ENCODE measurements at places on chromosomes 2 and 18. TPM values are rescaled to one million over a fixed set of nuclear protein-coding genes. Genes with fewer than 3 reads are reported as not detected.

- H3K36me3 ChIP-seq, result no peaks in the 10 kb centered on the region
- DNase-seq, result no peak
- no peak overlapping the region for H3K4me3 ChIP-seq
- peak overlapping the region; percentile 94 for H3K27ac ChIP-seq
- H3K27me3 ChIP-seq, result no peaks in the 10 kb centered on the region
Observed at GRCh38 chr2:26723991-26724750, 31.6 kb downstream of the KCNK3 start.

- no peak for DNase-seq
- peaks cover 30% of the 10 kb centered on the region for H3K4me1 ChIP-seq
Observed at GRCh38 chr2:182299632-182300031, 127.2 kb downstream of the PDE1A start.

The RNF144A gene
- total RNA-seq, result 9.5 TPM

- H3K4me1 ChIP-seq, result no peaks in the 10 kb centered on the region
- no peak overlapping the region for H3K4me3 ChIP-seq
- DNase-seq, result no peak
- H3K27ac ChIP-seq, result no peak overlapping the region
- no peaks in the 10 kb centered on the region for H3K27me3 ChIP-seq
- no peaks in the 10 kb centered on the region for H3K36me3 ChIP-seq
Observed at GRCh38 chr2:14219306-14219705, 413.2 kb upstream of the LRATD1 start.

DNA sequence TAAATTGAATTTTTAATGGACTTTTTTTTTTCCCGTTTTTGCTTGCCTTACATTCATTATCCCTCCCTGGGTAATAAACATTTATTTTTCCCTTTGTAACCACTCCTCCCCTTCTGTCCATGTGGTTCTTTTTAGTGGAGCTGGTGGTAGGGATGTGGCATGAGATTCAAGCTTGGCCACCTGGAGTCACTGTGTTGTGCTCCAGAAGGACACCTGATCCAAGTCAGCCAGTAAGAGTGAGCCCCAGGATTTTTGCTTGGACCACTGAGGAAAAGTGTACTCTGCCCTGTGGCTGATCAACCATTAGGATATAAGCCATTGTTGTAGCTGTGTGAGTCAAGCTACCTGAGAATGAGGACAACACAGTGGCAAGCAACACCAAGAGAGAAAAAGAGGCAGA lies 11.1 kb upstream of the ACTR3 start:
- peaks cover 19% of the 10 kb centered on the region for H3K4me1 ChIP-seq
- no peak overlapping the region for H3K4me3 ChIP-seq
- no peaks in the 10 kb centered on the region for H3K27me3 ChIP-seq
- no peak for DNase-seq

The MOB4 gene
- 32.8 TPM for total RNA-seq

GRCh38 chr2:167404627-167405284 lies 516.5 kb downstream of the XIRP2 start:
- H3K36me3 ChIP-seq, result peaks cover 1% of the 10 kb centered on the region
- H3K4me1 ChIP-seq, result peaks cover 16% of the 10 kb centered on the region

DNA sequence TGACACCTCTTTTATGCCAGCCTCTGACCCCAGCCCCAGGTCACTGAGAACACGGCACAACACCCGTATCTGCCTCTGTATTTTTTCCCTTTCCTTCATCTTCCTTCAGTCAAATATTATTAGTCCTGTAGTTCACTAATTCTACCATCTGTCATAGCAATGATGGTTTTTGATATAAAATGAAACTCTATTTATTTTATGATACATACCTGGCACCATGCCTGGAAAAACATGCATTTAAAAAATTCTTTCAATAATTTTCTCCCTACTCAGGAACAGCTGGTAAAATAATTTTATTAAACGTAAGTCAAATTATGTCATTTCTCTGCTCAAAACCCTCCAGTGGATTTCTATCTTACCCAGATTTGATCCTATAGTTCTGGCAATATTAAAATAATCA lies 224.7 kb downstream of the CDH7 start:
- no peaks in the 10 kb centered on the region for H3K36me3 ChIP-seq
- no peaks in the 10 kb centered on the region for H3K27me3 ChIP-seq
- H3K27ac ChIP-seq, result peak overlapping the region; percentile 46
- peaks cover 16% of the 10 kb centered on the region for H3K4me1 ChIP-seq
- DNase-seq, result no peak

The ANO7 gene
- total RNA-seq, result 1.5 TPM

- no peak for DNase-seq
- H3K27me3 ChIP-seq, result no peaks in the 10 kb centered on the region
- H3K4me1 ChIP-seq, result peaks cover 78% of the 10 kb centered on the region
- H3K27ac ChIP-seq, result no peak overlapping the region
- no peak overlapping the region for H3K4me3 ChIP-seq
Observed at GRCh38 chr18:58848685-58849084, 16.0 kb upstream of the ZNF532 start.

- no peak overlapping the region for H3K27ac ChIP-seq
- H3K4me3 ChIP-seq, result no peak overlapping the region
- no peaks in the 10 kb centered on the region for H3K27me3 ChIP-seq
- peaks cover 25% of the 10 kb centered on the region for H3K4me1 ChIP-seq
- no peak for DNase-seq
Observed at GRCh38 chr2:41923156-41923786, 124.5 kb upstream of the PKDCC start.

The RAD51AP2 gene
- total RNA-seq, result not detected

DNA sequence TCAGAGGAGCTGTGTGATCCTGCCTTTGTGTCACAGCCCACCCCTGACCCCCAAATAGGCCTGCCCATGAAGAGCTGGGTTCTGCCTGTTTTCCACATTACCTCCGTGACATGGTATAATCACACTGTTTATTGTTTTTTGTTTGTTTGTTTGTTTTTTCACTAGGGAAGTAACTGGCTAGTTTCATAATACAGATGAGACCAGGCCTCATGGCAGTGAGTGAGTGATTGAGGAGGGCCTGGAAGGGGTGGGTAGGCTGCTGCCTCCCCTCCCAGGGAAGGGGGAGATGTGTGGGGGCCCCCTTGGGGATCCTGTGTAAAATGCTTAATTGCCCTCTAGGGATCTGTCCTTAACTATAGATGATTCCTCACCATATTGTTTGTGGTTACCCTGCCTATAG lies 190.5 kb downstream of the LDLRAD4 start:
- H3K27me3 ChIP-seq, result no peaks in the 10 kb centered on the region
- H3K36me3 ChIP-seq, result peaks cover 33% of the 10 kb centered on the region
- peaks cover 2% of the 10 kb centered on the region for H3K4me1 ChIP-seq
- DNase-seq, result no peak

DNA sequence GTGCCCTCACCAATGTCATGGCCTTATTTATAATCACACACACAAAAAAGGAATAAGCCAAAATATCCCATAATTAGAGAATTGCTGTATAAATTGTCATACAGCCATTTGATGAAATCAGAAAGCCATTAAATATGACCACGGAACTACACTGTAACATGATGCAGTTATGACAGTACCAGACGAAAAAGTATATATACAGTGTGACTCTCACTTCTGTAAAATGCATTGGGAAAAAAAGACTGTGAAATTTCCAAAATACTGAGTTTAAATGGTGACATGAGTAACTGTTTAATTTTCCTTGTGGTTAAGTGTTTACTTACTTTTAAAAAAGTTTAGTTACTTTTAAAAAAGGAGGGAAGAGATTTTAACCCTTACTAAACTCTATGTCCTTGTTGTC lies 25.4 kb downstream of the UXS1 start:
- no peak for DNase-seq
- no peak overlapping the region for H3K27ac ChIP-seq
- H3K4me3 ChIP-seq, result no peak overlapping the region
- H3K36me3 ChIP-seq, result no peaks in the 10 kb centered on the region

- peaks cover 10% of the 10 kb centered on the region for H3K36me3 ChIP-seq
- peaks cover 42% of the 10 kb centered on the region for H3K4me1 ChIP-seq
- H3K4me3 ChIP-seq, result no peak overlapping the region
- H3K27me3 ChIP-seq, result no peaks in the 10 kb centered on the region
- H3K27ac ChIP-seq, result no peak overlapping the region
Observed at GRCh38 chr2:230796280-230796862, 68.4 kb upstream of the ITM2C start.

- H3K4me3 ChIP-seq, result no peak overlapping the region
- H3K4me1 ChIP-seq, result peaks cover 36% of the 10 kb centered on the region
- H3K27me3 ChIP-seq, result no peaks in the 10 kb centered on the region
- DNase-seq, result no peak
- no peak overlapping the region for H3K27ac ChIP-seq
Observed at GRCh38 chr2:8753609-8754008, 71.8 kb downstream of the ID2 start.

- no peak overlapping the region for H3K27ac ChIP-seq
- DNase-seq, result no peak
Observed at GRCh38 chr2:4533806-4534205, 830.4 kb downstream of the DCDC2C start.

DNA sequence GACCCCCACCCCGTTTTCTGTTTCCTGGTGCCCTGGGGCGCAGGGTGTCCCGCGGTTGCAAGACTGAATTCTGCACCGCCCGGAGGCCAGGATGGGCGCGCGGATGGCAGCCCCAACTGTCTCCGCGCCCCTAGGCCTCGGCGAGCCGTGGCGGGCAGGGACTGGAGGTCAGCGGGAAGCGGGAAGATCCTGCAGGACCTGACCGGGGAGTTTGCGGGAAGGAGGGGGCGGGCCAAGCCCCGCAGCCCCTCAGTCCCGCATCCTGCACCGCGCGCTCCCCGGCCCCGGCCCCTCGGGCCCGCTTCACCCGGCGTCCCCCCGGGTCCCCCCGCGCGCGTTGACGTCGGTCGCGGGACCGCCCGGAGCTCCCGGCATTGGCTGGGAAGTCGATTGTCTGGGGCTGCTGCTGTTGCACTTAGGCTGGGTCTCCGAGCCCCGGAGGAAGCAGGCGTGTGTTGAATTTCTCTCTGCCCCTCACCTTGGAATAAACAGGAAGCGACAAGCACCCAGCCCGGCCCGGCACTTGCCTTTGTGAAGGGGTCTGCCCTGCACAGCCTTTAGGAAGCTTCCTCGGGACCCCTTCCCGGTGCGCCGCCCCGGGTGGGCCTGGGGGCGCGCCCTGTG lies at the start of gene LDLRAD4:
TSS of gene LDLRAD4 (plus strand) at position 393 of the 624 bp plus-strand sequence.
- DNase-seq, result no peak
- peak within 1 kb of the TSS; percentile 96 for H3K27ac ChIP-seq
- H3K4me1 ChIP-seq, result peaks cover 55% of the 10 kb centered on the region
- no peaks in the 10 kb centered on the region for H3K27me3 ChIP-seq

The TCF23 gene
- not detected for total RNA-seq

GRCh38 chr2:20196053-20196656 lies 28.8 kb downstream of the SDC1 start:
- H3K4me1 ChIP-seq, result peaks cover 9% of the 10 kb centered on the region
- H3K4me3 ChIP-seq, result no peak overlapping the region
- DNase-seq, result no peak
- peaks cover 4% of the 10 kb centered on the region for H3K27me3 ChIP-seq
- H3K27ac ChIP-seq, result no peak overlapping the region

The DCC gene
- not detected for total RNA-seq

The SEMA4F gene
- 17.4 TPM for total RNA-seq

GRCh38 chr18:3612315-3612714 lies 162.3 kb downstream of the TGIF1 start:
- H3K4me3 ChIP-seq, result no peak overlapping the region
- no peaks in the 10 kb centered on the region for H3K36me3 ChIP-seq
- DNase-seq, result no peak
- no peaks in the 10 kb centered on the region for H3K27me3 ChIP-seq
- H3K27ac ChIP-seq, result no peak overlapping the region

The ZBTB7C gene
- total RNA-seq, result 1.4 TPM

DNA sequence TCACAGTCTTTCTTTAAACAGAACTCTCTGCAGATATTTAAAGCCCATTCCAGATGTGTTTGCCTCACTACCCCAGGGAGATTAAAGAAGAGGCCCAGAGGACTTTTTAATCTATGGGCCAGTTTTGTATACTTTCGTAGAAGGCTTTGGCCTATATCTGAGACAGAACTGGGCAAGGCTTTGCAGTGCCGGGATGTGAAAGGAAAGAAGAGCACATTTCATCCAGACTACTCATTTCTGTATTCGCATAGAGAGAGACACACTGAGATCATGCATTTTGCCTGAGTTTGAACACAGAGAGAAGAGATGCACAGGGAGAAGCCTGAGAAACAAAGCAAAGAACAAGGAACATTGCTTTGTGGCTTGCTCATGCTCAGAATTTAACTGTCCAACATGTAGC lies 54.9 kb upstream of the SLC5A7 start:
- H3K27ac ChIP-seq, result peak overlapping the region; percentile 13
- no peaks in the 10 kb centered on the region for H3K36me3 ChIP-seq
- H3K27me3 ChIP-seq, result peaks cover 17% of the 10 kb centered on the region
- H3K4me1 ChIP-seq, result peaks cover 21% of the 10 kb centered on the region
- no peak for DNase-seq

GRCh38 chr2:766255-766654 lies 89.0 kb upstream of the TMEM18 start:
- peaks cover 23% of the 10 kb centered on the region for H3K4me1 ChIP-seq
- no peak for DNase-seq
- H3K27ac ChIP-seq, result no peak overlapping the region
- H3K27me3 ChIP-seq, result no peaks in the 10 kb centered on the region
- no peaks in the 10 kb centered on the region for H3K36me3 ChIP-seq
- no peak overlapping the region for H3K4me3 ChIP-seq

DNA sequence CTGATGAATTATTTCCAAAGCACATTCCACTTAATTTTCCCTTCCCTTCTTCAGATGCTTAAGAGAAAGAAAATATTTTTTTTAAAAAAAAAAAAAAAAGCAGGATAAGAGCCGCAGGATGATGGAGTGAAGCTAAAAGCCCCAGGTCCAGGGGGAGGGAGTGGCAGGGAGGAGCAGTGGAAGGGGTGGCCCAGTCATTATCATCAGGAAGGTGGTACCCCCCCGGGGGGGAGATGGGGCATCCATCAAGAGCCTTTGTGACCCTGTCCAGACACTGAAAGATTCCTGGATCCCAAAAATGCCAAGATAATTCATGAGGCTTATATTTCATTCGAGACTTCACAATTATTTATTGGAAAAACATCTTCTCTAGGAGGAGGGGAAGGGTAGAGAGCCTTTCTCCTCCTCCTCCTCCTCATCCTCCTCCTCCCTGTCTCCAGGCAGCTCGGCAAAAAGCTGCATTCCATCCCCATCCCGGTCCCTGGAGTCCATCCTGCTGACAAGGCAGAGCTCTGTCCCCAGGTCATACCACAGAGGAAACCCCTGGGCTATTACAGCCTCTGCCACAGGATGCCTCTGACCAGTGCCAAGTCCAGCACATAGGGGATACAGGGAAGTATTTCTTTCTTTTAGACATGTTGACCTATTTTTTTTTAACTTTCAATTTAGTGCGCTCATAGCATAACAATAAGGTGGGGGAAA lies 125.3 kb downstream of the TWIST2 start:
- peaks cover 31% of the 10 kb centered on the region for H3K4me1 ChIP-seq
- no peak overlapping the region for H3K4me3 ChIP-seq
- no peak overlapping the region for H3K27ac ChIP-seq
- no peak for DNase-seq
- H3K27me3 ChIP-seq, result peaks cover 5% of the 10 kb centered on the region

- DNase-seq, result no peak
- peaks cover 10% of the 10 kb centered on the region for H3K27me3 ChIP-seq
- H3K36me3 ChIP-seq, result no peaks in the 10 kb centered on the region
- peaks cover 10% of the 10 kb centered on the region for H3K4me1 ChIP-seq
- no peak overlapping the region for H3K27ac ChIP-seq
Observed at GRCh38 chr18:24530630-24531111, 70.2 kb downstream of the HRH4 start.

GRCh38 chr18:47748847-47749599 lies 181.4 kb downstream of the SMAD2 start:
- H3K27ac ChIP-seq, result no peak overlapping the region
- H3K4me3 ChIP-seq, result peak overlapping the region; percentile 57
- DNase-seq, result no peak
- H3K27me3 ChIP-seq, result peaks cover 39% of the 10 kb centered on the region
- no peaks in the 10 kb centered on the region for H3K36me3 ChIP-seq
- H3K4me1 ChIP-seq, result no peaks in the 10 kb centered on the region

The PDE1A gene
- total RNA-seq, result 0.69 TPM

GRCh38 chr2:195038153-195038552 lies 618.9 kb upstream of the SLC39A10 start:
- no peak overlapping the region for H3K4me3 ChIP-seq
- DNase-seq, result no peak
- peaks cover 13% of the 10 kb centered on the region for H3K27me3 ChIP-seq

The MYO3B gene
- not detected for total RNA-seq

Data from chondrocyte (in vitro differentiated cells).